ENCODE measurements at places on chromosomes 4 and X.

DNA sequence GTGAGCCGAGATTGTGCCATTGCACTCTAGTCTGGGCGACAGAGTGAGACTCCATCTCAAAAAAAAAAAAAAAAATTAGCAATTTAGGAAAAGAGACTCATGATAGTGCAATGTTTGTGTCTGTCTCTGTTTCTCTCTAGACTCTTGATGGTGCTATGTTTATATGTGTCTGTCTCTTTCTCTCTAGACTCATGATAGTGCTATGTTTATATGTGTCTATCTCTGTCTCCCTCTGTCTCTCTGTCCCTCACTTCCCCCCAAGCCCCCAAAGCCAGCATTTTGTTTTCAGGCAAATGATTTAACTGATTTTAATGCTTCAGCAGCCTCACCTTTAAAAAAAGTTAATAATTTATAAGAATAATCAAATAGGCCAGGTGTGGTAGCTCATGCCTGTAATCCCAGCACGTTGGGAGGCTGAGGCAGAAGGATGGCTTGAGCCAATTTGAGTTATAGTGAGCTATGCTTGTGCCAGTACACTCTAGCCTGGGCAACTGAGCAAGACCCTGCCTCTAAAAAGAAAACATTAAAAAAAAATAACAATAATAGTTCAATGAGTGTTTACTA is 6.9 kb downstream of the MOB1B start:
- DNase-seq: no peak

DNA sequence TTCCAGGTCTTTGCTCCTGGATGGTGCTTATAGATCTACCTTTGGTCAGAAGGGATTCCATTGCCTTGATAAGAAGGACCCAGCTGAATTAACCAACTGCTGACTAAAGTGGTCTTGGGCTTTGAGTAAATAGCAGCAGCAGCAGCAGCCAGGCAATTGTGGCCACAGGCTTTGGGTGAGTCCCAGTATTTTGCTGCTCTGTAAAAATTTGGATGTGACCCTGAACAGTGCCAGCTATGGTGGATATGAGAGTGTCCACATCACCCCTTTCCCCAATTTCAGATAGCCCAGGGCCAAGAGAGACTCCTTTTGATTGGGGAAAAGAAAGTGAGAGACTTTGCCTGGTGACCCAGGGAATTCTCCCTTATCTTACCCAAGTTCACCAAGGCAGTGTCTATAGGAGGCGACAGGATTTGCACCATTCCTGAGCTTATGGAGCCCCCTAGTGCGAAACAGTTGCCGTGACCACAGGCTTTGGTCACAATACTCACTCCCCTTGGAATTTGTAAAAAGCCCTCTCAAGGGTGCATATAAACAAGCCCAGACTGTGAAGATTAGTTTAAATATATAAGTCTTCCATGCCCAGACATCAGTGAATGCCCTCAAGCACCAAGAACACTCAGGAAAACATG is 518.0 kb downstream of the TMA16 start:
- DNase-seq: no peak

GRCh38 chr4:186307497-186307896 is 41.5 kb downstream of the F11 start:
- no peak for DNase-seq

DNA sequence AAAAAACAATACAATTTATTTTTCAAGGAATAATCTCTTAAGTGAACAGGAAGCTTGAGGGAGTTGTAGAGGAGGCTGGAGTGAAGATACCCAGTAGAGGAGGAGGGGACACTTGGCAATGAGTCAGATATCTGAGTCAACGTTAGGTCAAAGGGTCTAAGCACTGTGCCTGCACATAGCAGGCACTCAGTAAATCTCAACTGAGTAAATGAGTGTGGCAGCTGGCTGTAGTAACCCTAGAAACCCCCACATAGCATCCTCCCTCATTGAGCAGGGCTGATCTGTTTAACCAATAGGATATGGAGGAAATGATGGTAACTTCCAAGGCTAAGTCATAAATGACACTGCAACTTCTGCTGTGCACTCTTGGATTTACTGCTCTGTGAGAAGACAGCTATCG is 186.0 kb upstream of the FAM241A start:
- DNase-seq: no peak

Data from GM04503 (cell line).